ENCODE measurements at places on chromosomes 2 and 18. TPM values are rescaled to one million over a fixed set of nuclear protein-coding genes. Genes with fewer than 3 reads are reported as not detected.

The TNFRSF11A gene
- 0.34 TPM for total RNA-seq

The HAAO gene
- total RNA-seq = 0.70 TPM

The C2orf66 gene
- total RNA-seq = not detected

The DSEL gene
- total RNA-seq = 32.3 TPM

The CLEC4F gene
- total RNA-seq = not detected

The GKN2 gene
- total RNA-seq = not detected

The AGXT gene
- not detected for total RNA-seq

The SCG2 gene
- total RNA-seq = 0.47 TPM

The CAPN13 gene
- total RNA-seq = not detected

The MORN2 gene
- 22.0 TPM for total RNA-seq

The CCDC148 gene
- total RNA-seq = 0.23 TPM
